ENCODE measurements at places on chromosomes 6 and 20. TPM values are rescaled to one million over a fixed set of nuclear protein-coding genes. Genes with fewer than 3 reads are reported as not detected.

The DAAM2 gene
- not detected for total RNA-seq

The TTK gene
- total RNA-seq: 29.6 TPM

The OOEP gene
- 7.0 TPM for total RNA-seq

The FOXQ1 gene
- total RNA-seq: 51.0 TPM

The ADAM33 gene
- total RNA-seq: not detected

The BPIFA1 gene
- not detected for total RNA-seq

The NRSN1 gene
- 0.14 TPM for total RNA-seq

The UFL1 gene
- total RNA-seq: 19.3 TPM

The ECT2L gene
- not detected for total RNA-seq

The FAM162B gene
- total RNA-seq: not detected

The TP53TG5 gene
- total RNA-seq: 0.52 TPM

The CTAGE9 gene
- total RNA-seq: not detected

The SLC35B2 gene
- 129 TPM for total RNA-seq

The NEDD9 gene
- total RNA-seq: 18.2 TPM

The RGS17 gene
- 0.78 TPM for total RNA-seq

The WFDC2 gene
- 295 TPM for total RNA-seq

The HLA-DRB5 gene
- 13.7 TPM for total RNA-seq

The FAM50B gene
- total RNA-seq: 7.8 TPM

The ZNF334 gene
- total RNA-seq: not detected

The SCRT2 gene
- not detected for total RNA-seq

The TREM1 gene
- total RNA-seq: 1.4 TPM
